ENCODE measurements at places on chromosomes 4 and X.

DNA sequence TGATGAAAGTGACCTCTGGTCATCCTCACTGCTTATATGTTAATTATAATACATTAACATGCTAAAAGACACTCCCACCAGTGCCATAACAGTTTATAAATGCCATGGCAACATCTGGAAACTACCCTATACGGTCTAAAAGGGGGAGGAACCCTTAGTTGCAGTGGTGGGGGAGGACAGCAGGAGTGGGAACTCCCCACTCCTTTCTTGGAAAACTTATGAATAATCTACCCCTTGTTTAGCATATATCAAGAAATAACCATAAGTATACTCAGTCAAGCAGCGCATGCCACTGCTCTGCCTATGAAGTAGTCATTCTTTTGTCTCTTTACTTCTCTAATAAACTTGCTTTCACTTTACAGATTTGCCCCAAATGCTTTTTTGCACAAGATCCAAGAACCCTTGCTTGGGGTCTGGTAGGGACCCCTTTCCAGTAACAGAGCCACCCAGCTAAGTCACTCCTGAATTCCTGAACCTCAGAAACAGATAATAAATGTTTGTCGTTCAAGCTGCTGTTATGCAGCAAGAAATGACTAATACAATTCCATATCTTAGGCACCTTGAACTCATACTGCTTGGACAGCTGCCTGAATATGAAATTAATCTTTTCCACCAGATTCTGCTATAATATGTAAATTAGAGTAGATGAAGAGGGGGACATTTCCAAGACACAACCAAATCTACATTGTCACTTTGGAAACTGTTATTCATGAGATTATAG is 14.4 kb upstream of the REPS2 start:
- DNase-seq: no peak

GRCh38 chr4:121016611-121017010 is 55.7 kb downstream of the NDNF start:
- no peak for DNase-seq

DNA sequence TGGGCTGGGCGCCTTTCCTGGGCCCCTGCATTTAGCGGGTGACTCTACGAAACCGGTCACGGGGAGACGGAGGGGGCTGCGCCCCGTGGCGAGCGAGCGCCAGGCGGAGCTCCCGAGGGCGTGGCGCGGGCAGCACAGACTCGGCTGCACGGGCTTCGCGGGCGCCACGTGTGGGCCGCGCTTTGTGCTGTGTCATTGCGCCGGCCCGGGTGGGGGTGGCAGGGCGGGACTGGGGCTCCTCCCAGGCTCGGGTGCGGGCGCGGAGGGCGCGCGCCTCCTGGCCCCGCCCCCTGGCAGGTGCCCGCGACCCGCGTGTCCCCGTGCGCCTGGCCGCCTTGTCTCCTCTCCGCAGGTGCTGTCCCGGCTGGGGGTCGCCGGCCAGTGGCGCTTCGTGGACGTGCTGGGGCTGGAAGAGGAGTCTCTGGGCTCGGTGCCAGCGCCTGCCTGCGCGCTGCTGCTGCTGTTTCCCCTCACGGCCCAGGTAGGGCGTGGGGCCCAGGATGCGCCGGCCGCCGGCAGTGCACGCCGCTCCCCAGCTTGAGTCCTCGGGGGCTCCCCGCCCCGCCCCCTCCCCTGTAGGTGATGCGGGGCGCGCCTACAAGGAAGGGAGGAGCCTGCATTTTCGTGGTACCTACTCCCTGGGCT is 651 bp downstream of the UCHL1 start:
- peak; percentile 78 for DNase-seq

GRCh38 chr4:76310683-76311082 is 4.2 kb downstream of the STBD1 start:
- DNase-seq: no peak

- no peak for DNase-seq
Measured at GRCh38 chr4:26992657-26993361, 132.2 kb downstream of the STIM2 start.

GRCh38 chr4:71978210-71978835 is 53.5 kb upstream of the NPFFR2 start:
- no peak for DNase-seq

All from NCI-H187 (cell line).